ENCODE measurements at places on chromosomes 1 and 21.
A peak's percentile ranks its signal among the peaks of the same experiment; 100 is the strongest.

DNA sequence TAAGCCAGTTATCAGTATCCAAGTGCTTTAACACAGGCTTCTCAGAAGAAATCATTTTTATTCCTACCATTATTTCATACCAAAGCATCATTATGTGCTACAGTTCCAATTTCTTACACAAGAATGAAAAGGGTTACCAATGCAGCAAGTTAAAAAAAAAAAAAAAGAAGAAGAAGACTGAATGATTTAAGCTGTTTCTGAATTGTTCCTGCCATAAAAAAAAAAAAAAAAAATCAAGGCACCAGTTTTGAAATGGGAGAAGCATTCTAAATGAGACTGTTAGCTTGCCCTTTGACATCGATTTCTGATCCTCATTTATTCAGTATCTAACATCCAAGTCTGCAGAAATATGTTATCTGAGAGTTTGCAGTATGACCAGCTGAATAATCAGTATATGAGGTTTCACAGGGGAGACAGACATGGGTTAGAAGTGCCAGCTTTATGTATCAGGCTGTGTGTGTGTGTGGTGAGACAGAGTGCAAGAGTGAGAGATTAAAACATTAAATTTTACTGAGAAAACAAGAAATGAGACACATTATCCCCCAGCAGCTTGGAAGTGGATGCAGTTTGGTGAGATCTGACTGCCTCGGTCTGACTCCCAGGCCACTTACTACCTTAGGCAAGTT lies 105.8 kb downstream of the COLGALT2 start:
- DNase-seq = no peak

- no peak for DNase-seq
Observed at GRCh38 chr1:40948741-40949443, 30.6 kb upstream of the CTPS1 start.

DNA sequence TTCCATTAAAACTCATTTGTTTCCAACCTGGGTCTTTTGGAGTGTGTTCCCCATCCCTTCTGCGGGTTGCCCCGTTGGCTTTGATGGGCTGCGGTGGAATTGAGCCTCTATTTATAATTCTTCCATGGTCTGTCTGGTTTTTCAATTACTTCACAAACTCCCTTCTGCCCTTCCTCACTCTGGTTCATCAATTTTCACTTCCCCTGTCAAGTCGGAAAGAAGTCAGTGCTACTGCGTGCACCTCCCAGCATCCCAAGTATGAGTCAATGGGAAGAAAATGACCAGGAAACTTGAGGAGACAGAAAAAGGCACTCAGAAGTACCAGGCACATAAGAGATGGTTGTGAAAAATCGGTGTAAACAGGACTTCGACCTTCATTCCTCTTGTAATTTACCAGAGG lies 126.2 kb downstream of the KAZN start:
- DNase-seq = no peak

DNA sequence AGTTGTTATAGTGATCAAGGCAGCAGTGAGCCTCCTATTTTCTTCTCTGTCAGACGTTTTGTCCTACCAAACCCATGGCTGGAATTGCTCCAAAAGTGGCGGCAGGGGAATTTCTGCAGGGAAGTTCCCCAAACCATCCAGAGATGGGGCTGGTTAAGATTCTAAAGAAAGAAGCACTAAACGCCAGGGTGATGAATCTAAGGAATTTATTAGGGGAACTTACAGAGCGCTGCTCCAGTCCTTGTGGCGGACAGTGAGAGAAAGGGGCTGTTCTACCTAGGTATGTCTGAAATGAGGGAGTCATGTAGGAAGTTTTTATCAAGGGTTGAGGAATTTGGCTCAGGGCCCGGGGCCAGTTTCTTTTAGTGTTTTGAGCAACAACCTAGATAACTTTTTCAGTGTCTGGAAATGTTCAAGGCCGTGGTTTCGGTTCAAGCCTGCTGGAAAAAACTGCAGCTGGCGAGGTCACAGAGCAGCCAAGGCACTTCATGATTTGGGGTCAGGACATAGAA lies 222.4 kb upstream of the B3GALT2 start:
- no peak for DNase-seq

GRCh38 chr1:37867784-37868183 lies 8.4 kb upstream of the MTF1 start:
- DNase-seq = no peak

- no peak for DNase-seq
Observed at GRCh38 chr1:44571712-44572571, 102.3 kb downstream of the TMEM53 start.

DNA sequence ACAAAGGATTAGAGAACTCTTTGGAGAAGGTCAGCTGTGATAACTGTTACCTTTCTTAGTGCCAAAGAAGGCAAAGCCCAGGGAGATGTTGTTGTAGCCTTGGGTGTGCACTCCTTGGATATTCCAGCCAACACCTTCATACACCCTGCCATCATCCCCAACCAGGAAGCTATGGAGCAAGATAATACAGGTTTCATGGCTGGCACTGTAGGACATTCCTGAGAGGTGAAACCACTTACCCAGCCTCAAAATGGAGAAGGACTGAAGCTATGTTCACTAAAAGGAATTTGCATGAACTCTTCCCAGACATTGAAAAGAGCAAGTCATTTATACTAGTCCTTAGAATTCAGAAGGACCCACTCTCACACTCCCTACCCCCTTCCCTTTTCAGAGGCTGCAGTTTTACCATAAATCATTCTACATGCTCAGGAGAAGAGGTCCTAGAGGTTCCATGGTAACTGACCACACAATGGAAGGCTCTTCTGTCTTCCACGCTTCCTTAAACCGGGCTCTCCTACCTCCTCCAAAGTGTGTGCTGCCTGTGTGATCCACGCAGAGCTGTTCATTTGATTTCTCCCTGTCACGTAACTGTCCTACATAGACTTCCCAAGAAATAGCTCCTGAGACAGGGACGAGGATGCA lies 5.5 kb downstream of the PGLYRP4 start:
- DNase-seq = no peak

- no peak for DNase-seq
Observed at GRCh38 chr21:17082843-17083483, 429.9 kb upstream of the CXADR start.

GRCh38 chr1:212260557-212261355 lies 24.5 kb upstream of the PPP2R5A start:
- DNase-seq = no peak

- DNase-seq = no peak
Observed at GRCh38 chr21:21762855-21763254, 764.6 kb downstream of the NCAM2 start.

DNA sequence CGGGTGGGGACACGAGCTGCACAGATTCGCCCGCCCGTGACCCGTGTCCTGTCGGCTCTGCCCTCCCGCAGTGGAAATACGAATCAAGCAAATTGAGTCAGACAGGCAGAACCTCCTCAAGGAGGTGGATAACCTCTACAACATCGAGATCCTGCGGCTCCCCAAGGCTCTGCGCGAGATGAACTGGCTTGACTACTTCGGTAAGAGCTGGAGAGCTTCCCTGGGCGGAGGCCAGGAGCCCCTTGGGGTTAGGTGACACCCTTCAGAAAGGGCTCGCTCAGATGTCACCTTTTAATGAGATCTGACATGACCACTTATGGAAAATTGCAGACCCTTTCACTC lies 489 bp downstream of the CDCA8 start:
- no peak for DNase-seq

DNA sequence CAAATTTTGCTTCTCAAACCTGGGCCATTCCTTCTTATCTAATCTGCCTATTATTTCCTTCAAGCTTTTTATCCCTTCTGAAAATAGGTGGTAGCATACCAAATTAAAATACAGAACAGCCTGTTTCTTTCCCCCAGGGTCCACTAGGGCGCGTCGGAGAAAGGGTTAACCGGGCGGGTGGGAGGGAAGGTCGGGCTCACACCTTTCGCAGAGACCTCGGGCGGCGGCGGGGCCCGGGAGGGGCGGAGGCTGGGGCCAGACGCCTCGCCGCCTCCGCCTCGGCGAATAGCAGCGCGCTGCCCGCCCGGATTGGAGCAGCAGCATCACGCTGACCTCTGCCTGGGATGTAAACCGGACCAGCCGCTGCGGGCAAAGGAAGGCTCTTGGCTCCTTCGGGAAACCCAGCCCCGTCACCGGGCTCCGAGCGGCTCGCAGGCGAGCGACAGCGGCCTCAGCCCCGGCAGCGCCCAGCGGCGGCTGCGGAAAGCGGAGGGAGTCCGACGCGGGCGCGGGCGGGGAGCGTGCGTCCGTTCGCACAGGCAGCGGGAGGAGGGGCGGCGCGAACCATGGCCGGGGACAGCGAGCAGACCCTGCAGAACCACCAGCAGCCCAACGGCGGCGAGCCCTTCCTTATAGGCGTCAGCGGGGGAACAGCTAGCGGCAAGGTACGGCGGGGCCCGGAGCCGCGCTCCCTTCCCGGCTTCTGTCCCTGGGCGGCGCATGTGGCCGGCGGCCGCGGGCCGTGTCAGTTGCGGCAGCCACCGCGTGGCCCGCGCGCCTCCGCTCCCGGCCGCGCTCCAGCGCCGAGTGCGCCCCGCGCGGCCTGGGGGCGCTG lies at the start of gene UCK2:
Gene UCK2 (plus strand): TSS at position 347 of the 835 bp plus-strand sequence. CDS start 220 bp downstream, at position 567.
- DNase-seq = no peak

DNA sequence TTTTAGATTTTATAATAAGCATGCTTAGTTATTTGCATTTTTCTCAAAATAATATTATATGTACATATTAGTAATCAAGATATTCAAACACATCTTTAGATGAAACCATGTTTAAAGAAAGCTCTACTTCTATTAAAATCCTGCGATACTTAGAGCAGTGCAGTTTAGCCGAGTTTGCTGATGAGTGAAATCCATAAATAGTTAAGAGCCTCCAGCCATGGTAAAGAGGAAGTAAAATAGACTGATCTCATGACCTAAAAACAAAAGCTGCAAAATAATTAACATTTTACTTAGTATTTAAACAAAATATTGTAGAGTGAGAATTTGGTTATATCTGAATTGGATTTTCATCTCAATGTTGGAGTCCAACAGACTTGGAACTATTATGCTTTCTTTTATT lies 147.4 kb upstream of the NRIP1 start:
- DNase-seq = no peak

DNA sequence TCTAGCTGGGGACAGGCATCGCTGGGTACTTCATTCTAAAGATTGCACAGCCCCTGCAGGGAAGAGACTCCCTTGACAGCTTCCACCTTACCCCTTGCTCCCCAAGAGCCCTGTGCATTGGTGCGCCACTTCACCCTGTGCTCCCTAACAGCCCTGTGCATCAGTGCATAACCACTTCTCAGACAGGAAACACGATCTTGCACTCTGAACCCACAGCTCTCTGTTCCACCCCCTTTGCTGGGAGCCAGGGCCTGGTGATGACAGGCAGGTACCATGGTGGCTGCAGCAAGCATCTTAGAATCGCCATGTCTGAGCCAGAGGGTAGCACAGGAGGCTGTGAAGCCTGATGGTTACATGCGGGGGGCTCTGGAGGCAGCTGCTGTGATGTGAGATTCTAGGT lies 5.0 kb downstream of the ALPL start:
- no peak for DNase-seq

GRCh38 chr21:44720170-44720569 lies 8.8 kb upstream of the TSPEAR start:
- DNase-seq = no peak

- DNase-seq = no peak
Observed at GRCh38 chr1:201022820-201023516, 546 bp downstream of the KIF21B start.

DNA sequence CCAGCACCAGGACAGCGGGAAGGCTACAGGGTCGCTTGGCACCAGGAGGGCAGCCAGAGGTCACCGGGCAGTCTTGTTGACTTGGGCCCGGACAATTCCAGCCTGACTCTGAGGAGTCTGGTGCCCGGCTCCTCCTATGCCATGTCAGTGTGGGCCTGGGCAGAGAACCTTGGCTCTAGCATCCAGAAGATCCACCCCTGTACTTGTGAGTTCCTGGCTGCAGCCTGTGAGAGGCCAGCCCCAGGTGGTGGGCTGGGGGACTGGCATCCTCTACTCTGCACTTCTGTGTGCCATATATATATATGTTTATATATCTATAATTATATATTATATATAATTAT lies 11.6 kb upstream of the PTPN7 start:
- DNase-seq = no peak

GRCh38 chr1:206803221-206803730 lies 31.0 kb upstream of the IL10 start:
- no peak for DNase-seq

- no peak for DNase-seq
Observed at GRCh38 chr1:39564340-39564739, 12.2 kb downstream of the PABPC4 start.

- DNase-seq = no peak
Observed at GRCh38 chr1:91080650-91081049, 58.8 kb upstream of the ZNF644 start.

- no peak for DNase-seq
Observed at GRCh38 chr1:215863796-215864195, 296.7 kb downstream of the KCTD3 start.

GRCh38 chr1:5379176-5379759 lies 613.0 kb downstream of the NPHP4 start:
- DNase-seq = no peak

- DNase-seq = no peak
Observed at GRCh38 chr1:91701472-91701869, 184.5 kb downstream of the TGFBR3 start.

- DNase-seq = no peak
Observed at GRCh38 chr21:27101523-27101922, 134.6 kb upstream of the ADAMTS5 start.

- no peak for DNase-seq
Observed at GRCh38 chr1:154749078-154749760, 120.9 kb downstream of the KCNN3 start.

DNA sequence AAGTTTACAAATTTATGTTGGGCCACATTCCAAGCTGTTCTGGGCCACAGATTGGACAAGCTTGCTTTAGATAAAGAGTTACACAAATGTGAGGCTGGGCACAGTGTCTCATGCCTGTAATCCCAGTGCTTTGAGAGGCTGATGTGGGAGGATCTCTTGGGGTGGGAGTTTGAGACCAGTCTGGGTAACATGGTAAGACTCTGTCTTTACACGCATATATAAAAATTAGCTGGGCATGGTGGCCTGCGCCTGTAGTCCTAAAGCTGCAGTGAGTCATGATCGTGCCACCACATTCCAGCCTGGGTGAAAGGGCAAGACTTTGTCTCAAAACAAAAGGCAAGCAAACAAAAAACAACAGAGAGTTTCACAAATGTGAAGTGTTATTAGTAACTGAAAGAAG lies 5.9 kb upstream of the VCAM1 start:
- DNase-seq = no peak

- no peak for DNase-seq
Observed at GRCh38 chr1:209797978-209798639, 7.8 kb downstream of the IRF6 start.

DNA sequence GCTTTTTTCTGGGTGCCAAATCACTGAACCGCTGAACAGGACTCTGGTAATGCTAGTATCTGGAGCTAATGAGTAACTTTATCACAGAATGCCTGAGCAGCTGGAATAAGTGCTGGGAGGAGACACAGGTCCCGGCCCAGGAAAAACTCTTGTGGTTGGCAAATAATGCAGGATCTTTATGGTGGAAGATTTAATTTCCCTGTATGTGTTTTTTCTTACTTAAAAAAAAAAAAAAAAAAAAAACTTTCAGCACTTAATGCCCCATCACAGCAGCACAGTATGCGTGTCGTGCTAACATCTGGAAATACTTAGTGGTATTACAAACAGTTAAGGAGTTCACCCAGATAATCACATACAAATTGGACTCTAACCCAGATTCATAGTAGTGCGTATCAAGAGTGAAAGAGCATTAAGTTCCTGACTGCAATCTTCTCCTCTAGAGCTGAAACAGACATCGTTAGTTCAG lies 220.7 kb downstream of the TOMM20 start:
- DNase-seq = no peak

GRCh38 chr1:202645097-202645476 lies 65.2 kb downstream of the SYT2 start:
- no peak for DNase-seq

GRCh38 chr1:15885701-15886610 lies 38.4 kb downstream of the SPEN start:
- peak; percentile 74 for DNase-seq

GRCh38 chr1:111804776-111805175 lies 49.1 kb downstream of the DDX20 start:
- no peak for DNase-seq
